Activated CD4-positive, alpha-beta T cell treated with anti-CD3 and anti-CD28 coated beads, Interleukin-2, amount 50 U/mL, for 24 hours (primary cell): ENCODE measurements at places on chromosomes 2 and 18.

- DNase-seq, result no peak
Observed at GRCh38 chr2:47201224-47201623, 46.1 kb upstream of the STPG4 start.

- DNase-seq, result no peak
Observed at GRCh38 chr2:64829525-64829924, 159.7 kb upstream of the SLC1A4 start.

- DNase-seq, result no peak
Observed at GRCh38 chr2:144343145-144343544, 176.8 kb downstream of the ZEB2 start.

GRCh38 chr2:8304821-8305766 is 376.8 kb upstream of the ID2 start:
- no peak for DNase-seq

DNA sequence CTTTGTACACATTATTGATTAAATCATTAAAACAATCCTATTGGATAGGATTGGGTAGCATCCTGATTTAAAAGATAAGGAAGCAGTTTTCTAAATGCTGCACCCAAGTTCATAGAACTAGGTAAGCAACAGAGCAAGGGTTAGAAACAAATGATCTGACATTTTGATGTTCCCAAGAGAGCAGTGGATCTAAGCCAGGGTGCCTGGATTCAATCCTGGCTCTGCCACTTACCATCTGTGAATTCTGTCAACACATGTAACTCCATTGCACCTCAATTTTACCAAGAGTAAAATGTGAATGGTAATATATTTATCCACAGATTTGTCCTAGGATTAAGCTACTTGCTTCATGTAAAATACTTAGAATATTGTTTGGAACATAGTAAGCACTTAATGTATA is 982.6 kb upstream of the FANCL start:
- no peak for DNase-seq

- no peak for DNase-seq
Observed at GRCh38 chr18:58843688-58844035, 21.0 kb upstream of the ZNF532 start.
